ENCODE measurements at places on chromosomes 5 and 9.

GRCh38 chr9:83062651-83063527 lies at the start of gene RASEF:
TSS of gene RASEF (minus strand) at chr9:83063142. CDS start at chr9:83062867, 275 bp downstream.
- DNase-seq = peak; percentile 41

DNA sequence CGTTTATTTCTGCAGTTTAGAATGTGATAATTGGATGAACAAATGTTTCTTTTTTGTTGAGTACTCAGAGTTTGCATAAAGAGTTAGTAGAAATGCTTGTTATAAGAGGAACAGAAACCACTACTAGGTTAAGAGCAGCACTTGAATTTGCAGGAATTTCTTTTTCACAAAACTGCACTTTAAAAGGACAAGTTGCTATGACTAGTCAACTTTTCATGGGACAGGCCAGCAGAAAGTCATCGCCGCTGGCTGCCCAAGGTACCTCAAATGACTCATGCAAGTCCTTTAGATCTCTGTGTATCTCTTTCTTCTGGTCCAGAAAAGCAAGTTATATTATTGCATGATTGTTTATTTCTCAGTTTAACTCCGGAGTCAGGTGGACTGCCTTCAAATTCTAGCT lies 97.3 kb upstream of the HMHB1 start:
- DNase-seq = no peak

DNA sequence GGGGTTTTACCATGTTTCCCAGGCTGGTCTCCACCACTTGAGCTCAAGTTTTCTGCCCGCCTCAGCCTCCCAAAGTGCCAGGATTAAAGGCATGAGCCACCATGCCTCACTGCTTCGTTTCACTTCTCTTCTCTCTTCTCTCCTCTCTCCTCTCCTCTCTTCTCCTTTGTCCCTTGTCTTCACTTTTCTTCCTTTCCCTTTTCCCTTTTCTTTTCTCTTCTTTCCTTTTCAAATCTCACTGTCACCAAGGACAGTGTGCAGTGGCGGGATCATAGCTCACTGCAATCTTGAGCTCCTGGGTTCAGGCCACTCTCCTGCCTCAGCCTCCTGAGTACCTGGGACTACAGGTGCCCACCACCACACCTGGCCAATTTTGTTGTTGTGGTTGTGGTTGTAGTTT lies 49.5 kb downstream of the SLF1 start:
- DNase-seq = no peak

DNA sequence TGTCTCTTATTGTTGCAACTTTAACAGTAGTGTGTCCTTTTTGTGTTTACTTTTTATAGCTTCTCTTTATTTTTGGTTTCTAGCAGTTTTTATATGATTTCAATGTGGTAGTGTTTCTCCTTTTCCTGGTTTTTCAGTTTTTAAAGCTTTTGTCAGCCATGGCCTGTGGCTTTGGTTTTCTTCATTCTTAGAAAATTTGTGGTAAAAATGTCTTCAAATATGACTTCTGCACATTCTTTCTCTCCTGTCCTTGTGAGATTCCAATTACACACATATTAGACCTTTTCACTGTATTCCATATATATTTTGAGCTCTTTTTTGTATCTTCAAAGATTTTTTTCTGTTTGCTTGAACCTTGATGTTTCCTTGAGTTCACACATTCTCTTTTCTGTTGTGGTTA lies 180.5 kb downstream of the CNTLN start:
- DNase-seq = no peak

DNA sequence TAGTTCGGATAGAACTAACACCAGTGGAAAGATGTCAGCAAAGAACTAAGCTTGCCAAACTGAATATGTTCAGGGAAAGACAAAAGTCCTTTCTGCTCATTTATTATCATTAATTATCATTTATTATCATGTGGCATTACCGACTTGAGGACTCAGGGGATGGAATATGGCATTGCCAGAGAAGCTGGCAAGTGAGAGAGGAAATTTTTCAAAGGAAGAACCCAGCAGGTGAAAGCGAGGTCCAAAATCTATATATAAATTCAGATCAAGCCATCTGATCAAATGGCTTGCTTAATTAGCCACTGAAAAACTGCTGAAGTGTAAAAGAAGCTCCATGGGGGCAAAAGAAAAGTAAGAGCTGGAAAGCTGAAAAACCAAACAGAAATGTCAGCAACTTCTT lies 1049.6 kb upstream of the SEMA6A start:
- DNase-seq = no peak

DNA sequence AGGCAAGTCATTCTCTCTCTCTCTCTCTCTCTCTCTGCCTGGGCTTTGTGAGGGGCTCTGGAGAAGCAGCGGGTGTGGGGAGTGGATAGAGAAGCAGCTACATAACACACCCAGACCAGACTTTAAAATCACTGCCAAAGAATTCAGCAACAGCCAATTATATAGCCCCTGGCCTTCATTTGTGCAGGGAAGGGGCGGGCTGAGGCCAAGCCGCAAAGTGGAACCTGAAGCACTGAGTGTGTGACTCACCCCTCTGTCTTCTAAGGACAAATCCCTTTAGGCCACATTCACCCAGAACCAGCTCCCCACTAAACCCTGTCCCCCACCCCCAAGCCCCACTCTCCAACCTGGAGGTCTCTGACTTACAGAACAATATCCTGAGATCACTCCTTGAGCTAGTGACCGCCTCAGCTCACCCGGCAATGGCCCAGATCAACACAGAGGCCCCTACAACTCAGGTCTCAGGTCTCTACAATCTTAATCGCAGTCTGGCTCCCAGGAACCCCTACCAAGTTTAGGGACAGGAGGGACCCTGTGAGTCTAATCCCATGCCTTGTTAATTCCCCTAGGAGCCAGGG lies 6.0 kb downstream of the B4GALT1 start:
- DNase-seq = no peak

GRCh38 chr5:33148076-33148513 lies 292.7 kb upstream of the TARS1 start:
- DNase-seq = no peak

- DNase-seq = no peak
Observed at GRCh38 chr9:33143241-33143661, 23.9 kb downstream of the B4GALT1 start.

DNA sequence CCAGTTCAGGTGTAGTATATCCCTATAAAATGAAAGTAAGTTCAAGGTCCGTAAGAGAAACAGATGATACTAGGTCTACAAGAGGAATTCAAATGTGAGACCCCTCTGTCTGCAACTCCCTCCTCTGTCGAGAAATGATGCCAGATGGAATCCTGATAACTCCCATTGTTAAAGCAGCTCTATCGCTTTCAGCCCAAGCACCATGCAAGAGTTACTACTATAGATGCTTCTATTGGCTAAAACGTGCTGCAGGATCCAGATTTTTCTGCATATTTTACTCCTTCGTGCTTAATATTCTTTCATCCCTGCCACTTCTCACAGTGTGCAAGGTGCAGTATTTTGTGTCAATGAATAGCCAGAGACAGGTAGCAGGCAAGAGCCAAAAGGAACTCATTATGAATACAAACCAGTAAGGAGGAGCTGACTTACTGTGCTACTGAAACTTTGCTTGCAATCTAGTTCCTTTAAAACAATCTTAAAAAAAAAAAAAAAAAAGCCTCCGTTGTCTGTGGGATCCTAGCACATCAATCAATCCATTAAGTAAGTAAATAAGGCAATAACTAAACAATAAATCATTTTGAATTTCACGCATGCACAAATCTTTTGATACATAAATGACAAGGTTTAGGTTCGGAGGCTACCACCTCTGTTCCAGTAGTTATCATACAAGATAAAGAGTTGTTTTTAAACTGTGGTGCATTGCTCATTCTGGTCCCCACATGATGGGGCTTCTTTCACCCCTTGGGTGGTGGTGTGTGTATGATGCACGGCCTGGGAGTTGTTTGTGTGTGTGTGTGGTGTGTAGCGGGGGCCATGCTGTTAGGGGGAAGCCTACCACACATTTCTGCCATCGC lies 151.1 kb upstream of the MPDZ start:
- DNase-seq = no peak

GRCh38 chr9:17130725-17131124 lies 4.1 kb upstream of the CNTLN start:
- no peak for DNase-seq

DNA sequence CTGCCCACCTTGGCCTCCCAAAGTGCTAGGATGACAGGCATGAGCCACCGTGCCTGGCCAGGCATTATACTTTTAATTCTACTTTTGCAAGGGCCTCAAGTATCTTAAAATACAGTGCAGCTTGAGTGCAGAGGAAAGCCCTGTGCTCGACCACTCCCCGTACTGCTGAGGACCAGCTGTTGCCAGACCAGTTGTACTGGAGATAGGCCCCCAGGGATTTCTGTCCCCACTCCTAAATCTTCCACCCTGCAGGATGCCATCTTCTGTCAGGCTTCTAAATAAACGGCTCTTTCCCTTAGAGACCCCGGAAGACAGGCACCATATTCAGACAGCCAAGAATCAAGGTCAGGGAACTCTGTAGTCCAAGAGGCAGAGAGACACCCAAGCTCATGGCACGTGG lies 16.6 kb upstream of the PSMD5 start:
- no peak for DNase-seq

GRCh38 chr5:32602906-32603305 lies 17.5 kb downstream of the SUB1 start:
- no peak for DNase-seq

GRCh38 chr5:42614509-42614908 lies 142.1 kb upstream of the CCDC152 start:
- DNase-seq = no peak

DNA sequence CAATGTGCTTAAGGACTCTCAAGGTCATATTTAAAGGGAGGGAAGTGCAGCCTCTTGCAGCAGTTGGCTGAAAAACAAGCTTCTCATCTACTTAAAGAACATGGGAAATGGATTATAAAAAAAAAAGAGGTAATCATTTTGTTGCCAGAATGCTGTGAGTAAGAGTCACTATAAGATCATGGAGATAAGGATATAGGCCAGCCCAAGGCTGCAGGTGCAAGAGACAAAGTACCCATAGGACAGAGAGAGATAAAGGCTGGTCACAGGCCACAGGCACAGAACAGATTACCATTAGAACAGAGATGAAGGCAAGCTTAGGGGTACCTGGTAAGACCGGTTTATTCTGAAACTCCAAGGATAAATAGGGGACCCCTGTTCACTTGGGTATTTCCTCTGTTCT lies 70.5 kb downstream of the CDKN2A start:
- no peak for DNase-seq

DNA sequence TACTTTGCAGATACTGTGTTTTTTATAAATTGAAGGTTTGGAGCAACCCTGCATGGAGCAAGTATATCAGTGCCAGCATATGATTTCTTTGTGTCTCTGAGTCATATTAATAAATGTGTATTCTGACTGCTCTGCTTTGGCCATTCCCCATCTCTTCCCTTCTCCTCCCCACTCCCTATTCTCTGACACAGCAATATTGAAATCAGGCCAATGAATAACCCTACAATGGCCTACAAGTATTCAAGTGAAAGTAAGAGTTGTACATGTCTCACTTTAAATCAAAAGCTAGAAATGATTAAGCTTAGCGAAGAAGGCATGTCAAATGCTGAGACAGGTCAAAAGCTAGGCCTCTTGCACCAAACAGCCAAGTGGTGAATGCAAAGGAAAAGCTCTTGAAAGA lies 82.2 kb upstream of the TLX3 start:
- DNase-seq = no peak

DNA sequence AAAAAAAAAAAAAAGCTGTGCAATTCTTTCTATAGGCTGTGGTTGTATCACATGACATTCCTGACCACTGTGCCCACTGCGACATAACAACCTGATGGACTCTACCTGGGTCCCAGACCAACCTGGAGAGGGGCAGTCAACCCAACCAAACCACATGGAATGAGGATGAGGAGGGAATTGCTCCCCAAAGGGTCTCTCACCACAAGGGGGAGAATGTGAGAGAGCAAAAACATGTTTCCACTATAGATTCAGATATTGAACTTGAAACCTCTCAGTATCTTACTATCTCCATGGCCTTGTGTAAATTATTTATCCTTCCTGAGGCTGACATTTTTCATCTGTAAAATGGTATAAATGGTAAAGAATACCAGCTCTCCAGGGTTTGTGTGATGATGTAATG lies 66.9 kb upstream of the SV2C start:
- no peak for DNase-seq

- no peak for DNase-seq
Observed at GRCh38 chr9:113486327-113486726, 22.8 kb downstream of the RGS3 start.

DNA sequence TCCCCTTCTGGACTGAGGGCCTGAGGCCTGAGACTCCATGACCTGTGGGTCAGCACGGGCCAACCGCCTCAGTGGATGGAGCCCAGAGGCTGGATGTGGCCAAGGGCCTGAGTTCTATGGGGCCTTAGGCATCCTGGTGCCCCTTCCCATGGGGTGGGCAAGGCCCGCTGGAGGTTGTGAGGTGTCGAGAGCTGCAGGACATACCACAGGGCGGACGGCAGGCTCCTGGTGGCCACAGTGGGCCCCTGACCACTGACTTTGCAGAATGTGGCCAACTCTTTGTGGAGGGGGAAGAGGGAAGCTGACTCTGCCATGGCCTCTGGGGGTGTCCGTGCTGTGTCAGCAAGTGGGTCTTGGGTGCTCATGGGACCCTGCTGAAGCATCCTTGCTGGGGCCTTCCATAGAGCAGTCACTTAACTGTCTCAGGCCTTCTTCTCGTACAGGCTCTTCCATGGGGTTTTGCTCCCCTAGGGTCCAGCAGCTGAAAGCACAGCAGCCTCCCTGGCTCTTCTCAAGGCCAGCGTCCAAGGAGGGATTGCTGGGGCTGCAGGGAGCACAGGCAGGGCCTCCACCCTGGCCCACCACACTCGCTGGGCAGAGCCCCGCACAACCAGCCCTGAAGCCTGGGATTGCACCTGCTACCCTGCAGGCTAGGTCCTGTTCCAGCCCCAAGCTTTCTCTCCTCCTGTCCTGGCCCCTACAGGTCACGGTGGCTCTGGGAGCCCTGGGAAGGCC lies 21.6 kb upstream of the SLC9A3 start:
- DNase-seq = no peak

DNA sequence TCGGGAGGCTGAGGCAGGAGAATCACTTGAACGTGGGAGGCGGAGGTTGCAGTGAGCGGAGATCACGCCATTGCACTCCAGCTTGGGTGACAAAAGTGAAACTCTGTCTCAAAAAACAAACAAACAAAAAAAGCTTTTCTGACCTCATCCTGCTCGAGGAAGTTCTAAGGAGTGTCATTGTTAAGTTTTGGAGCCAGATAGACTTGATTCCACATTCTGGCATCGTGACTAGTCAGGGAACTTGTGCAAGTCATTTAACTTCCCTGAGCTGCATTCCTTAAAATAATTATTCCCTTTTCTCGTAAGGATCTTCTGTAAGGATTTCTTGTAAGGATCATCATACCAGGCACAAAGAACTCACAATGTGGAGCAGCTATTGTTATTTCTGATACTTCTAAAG lies 26.2 kb downstream of the SNX24 start:
- no peak for DNase-seq

GRCh38 chr9:86064220-86064619 lies 35.1 kb downstream of the GOLM1 start:
- no peak for DNase-seq

DNA sequence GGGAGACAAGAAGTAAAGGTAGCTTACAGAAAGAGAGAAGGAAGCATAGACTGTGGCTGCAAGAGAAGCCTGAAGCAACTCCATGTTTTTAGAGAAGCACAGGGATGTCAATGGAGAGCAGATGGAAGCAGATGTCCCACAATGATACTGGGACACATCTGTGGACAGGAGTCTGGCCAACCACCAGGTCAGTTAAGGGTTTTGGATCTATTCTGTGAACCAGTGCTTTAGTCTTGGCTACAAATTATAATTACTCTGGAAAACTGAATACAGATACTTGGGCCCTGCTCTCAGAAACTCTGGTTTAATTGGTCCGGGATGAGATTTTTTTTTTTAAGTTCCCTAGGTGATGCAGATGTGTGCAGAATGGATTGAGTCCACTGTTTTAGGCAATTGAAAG lies 592.8 kb downstream of the CSNK1G3 start:
- DNase-seq = no peak
